Anterior cingulate cortex (tissue), 58 donors: ENCODE measurements at places on chromosomes 3 and 15.

DNA sequence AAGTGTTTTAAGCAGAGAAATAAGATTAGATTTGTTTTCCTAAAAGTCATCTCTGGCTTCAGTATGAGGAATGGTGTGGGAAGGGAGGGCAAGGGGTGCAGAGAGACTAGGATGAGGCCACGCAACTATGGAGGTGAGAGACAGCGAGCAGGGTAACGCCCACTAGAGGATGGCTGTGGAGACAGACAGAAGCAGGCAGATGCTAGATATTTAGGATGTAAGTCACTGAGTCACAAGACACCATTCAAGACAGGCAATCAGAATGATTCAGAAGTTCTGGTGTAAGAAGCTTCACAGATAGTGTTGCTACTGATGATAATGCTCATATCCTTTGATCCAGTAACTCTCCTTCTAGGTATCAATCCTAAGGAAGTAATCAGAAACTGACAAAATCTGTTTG is 19.1 kb downstream of the HSPBAP1 start:
- DNase-seq = no peak

GRCh38 chr3:104810896-104811295 is 555.8 kb upstream of the ALCAM start:
- DNase-seq = no peak

DNA sequence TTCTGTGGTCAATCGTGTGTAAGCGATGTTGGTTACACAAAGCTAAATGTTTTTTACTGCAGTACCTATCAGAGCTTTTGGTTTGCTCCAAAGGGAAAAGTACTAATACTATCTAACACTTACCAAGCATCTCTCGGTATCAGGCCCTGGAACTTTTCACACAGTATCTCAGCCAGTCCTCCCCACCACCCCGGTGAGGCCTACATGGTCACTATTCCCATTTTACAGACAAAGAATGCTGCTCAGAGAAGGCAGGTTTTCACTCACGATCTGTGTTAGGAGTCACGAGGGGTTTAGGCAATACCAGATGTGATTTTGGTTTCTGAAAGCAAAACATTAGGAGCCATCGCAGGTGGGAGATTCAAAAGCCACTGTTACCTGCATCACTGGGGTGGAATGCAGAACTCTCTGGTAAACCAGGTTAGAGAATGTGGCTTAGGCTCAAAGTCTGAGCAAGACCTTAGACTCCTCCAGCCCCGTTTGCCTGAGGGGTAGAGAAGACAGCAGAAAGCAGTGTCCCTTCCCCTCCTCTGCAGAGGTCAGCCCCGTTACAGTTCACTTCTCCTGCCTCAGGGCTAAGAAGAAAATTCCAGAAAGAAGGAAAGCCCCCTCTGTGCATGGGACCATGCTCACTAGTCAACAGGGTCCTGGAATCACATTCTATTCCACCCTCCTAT is 57.2 kb downstream of the XXYLT1 start:
- DNase-seq = no peak

DNA sequence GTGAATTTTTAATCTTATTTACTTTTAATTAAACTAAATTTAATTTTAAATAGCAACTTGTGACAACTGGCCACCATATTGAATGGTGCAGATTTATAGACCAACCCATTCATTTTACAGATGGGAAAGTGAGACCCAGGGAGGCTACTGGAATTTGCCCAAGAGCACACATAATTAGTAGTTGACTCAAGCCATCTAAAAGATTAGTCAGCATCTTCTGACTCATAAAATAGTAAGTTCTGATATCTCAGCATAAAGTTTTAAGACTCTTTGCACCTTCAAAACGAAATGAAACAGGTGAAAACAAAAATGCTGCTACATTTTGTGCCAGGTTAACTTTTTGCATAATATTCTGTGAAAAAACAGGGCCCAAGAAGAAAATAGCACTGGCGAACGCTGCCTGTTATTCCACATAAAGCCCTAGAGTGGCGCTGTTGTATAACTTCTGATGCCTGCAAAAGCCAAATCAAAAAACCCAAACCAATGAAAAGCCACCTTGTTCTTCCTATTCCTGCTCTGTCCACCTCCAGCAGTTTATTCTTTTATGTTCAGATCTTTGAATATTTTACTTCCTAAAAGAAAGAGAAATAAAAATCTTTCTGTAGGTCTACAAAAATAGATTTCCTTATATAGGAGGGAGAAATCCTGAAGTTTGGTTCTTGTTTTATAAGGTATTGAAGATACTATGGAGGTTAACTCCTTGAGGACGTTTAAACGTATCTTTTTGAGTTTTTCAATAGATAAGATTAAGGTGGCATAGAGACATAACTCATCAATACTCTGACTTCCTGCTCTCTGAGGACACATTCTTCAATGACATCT is 62.8 kb downstream of the OTOL1 start:
- DNase-seq = peak; percentile 24

- no peak for DNase-seq
Observed at GRCh38 chr3:197021231-197021630, 8.4 kb downstream of the MELTF start.
